ENCODE measurements at places on chromosomes 3 and 15. TPM values are rescaled to one million over a fixed set of nuclear protein-coding genes. Genes with fewer than 3 reads are reported as not detected.

GRM2 gene
- 0.47 TPM for total RNA-seq

MORC1 gene
- 0.11 TPM for total RNA-seq

TRPM1 gene
- total RNA-seq, result not detected

APPL1 gene
- total RNA-seq, result 69.6 TPM

NLGN1 gene
- total RNA-seq, result 4.6 TPM

DNA sequence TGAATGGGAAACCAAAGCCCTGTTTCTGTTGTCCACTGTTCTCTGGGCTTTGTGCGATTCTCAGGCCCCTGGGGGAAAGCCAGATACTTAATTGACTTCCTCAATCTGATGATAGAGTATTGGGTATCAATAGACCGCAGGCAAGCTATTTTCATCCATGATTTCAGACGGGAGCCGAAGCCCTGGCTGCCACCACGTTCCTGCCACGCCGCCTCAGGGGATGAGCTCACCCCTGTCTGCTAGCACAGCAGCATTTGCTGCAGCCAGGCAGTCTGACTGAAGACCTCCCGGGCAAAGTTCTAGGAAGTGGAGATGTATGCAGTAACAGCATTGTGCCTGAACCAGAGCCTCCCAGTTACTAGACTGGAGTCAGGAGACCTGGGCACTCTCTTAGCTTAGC is 69.8 kb downstream of the ISG20 start:
- H3K27ac ChIP-seq, result no peak overlapping the region
- no peaks in the 10 kb centered on the region for H3K4me1 ChIP-seq
- H3K27me3 ChIP-seq, result no peaks in the 10 kb centered on the region
- H3K4me3 ChIP-seq, result no peak overlapping the region

GRCh38 chr3:170267793-170268192 is 45.6 kb downstream of the PRKCI start:
- H3K4me1 ChIP-seq, result no peaks in the 10 kb centered on the region
- H3K4me3 ChIP-seq, result no peak overlapping the region
- no peaks in the 10 kb centered on the region for H3K36me3 ChIP-seq
- H3K27me3 ChIP-seq, result no peaks in the 10 kb centered on the region

- DNase-seq, result no peak
- H3K27me3 ChIP-seq, result no peaks in the 10 kb centered on the region
- H3K4me3 ChIP-seq, result no peak overlapping the region
- H3K27ac ChIP-seq, result no peak overlapping the region
Measured at GRCh38 chr3:189146848-189147247, 24.9 kb upstream of the TPRG1 start.

- DNase-seq, result no peak
- H3K36me3 ChIP-seq, result no peaks in the 10 kb centered on the region
- H3K4me1 ChIP-seq, result no peaks in the 10 kb centered on the region
- no peak overlapping the region for H3K4me3 ChIP-seq
- H3K27me3 ChIP-seq, result no peaks in the 10 kb centered on the region
- H3K27ac ChIP-seq, result no peak overlapping the region
Measured at GRCh38 chr15:39275066-39275465, 305.8 kb upstream of the THBS1 start.

DNA sequence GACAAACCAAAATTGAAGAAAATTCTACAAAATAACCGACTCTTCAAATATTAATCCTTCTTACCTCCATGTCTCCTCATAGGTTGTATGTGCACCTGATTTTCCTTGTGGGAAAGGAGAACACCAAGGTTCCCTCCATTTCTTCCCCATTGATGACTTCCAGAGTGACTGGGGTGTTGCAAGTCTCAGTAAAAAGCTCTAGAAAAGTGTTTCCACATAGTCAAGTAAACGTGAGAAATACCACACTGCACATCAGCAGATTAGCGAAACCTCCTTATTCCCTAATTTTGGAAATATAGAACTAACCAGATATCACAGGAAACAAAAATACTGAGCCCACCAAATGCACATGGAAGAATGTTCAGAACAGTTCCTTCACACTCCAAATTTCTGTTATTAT is 4.9 kb upstream of the RPN1 start:
- H3K4me3 ChIP-seq, result no peak overlapping the region
- DNase-seq, result no peak
- H3K4me1 ChIP-seq, result no peaks in the 10 kb centered on the region
- no peaks in the 10 kb centered on the region for H3K27me3 ChIP-seq
- no peak overlapping the region for H3K27ac ChIP-seq
- no peaks in the 10 kb centered on the region for H3K36me3 ChIP-seq

DNA sequence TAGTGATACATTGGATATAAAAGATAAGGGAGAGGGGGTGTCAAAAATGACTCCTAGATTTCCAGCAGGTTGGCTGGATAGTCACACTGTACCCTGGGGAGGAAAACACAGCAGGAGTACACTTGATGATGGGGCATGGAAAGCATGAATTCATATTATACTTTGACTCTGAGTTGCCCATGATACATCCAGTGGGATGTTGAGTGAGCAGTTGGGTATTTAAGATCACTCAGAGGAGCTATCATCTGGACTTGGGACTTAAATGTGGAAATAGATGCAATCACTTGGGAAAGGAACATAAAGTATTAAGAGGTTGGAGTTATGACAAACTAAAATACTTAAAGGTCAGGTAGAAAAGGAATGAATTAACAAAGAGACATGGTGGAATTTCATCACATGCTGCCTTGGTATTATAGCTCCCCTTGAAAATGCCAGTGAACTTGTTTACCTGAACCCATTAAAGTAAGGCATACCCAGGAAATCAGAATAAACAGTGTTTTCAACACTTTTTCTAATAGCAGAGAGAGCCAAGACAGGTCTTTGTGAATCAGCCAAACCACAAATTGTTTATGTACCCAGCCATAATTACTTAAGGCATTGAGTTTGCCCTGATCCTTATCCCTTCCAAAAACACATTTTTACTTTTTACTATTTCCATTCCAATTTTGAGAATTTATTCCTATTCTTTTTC is 49.9 kb upstream of the ABI3BP start:
- H3K4me1 ChIP-seq, result no peaks in the 10 kb centered on the region
- no peak overlapping the region for H3K4me3 ChIP-seq
- H3K36me3 ChIP-seq, result no peaks in the 10 kb centered on the region

DNA sequence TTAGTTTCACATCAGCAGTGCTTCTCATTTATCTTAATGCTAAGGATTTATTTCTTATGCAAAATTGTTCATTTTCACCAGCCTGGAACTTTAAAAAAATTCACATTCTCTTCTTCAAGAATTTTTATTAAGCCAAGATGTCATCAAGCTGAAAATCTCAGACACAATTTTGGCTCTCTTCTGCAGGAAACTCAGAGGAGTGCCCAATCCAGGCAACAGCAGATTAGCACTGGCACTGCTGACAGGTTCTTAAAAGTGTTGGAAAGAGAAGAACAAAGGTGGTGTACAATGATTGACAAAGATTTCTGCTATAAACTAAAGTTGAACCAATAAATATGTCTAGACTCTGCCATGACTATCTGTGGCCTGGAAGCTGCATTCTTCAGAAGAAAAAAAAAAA is 479.5 kb downstream of the FHIT start:
- no peaks in the 10 kb centered on the region for H3K4me1 ChIP-seq
- no peak overlapping the region for H3K27ac ChIP-seq
- no peak overlapping the region for H3K4me3 ChIP-seq

GRCh38 chr15:89654301-89654761 is 936 bp downstream of the KIF7 start:
- DNase-seq, result peak; percentile 21
- H3K4me3 ChIP-seq, result peak overlapping the region; percentile 51
- H3K36me3 ChIP-seq, result no peaks in the 10 kb centered on the region
- peak overlapping the region; percentile 55 for H3K27ac ChIP-seq
- peaks cover 4% of the 10 kb centered on the region for H3K4me1 ChIP-seq

- no peaks in the 10 kb centered on the region for H3K36me3 ChIP-seq
- no peaks in the 10 kb centered on the region for H3K4me1 ChIP-seq
- no peaks in the 10 kb centered on the region for H3K27me3 ChIP-seq
- no peak overlapping the region for H3K4me3 ChIP-seq
Measured at GRCh38 chr3:9347887-9348286, 15.0 kb upstream of the THUMPD3 start.

DNA sequence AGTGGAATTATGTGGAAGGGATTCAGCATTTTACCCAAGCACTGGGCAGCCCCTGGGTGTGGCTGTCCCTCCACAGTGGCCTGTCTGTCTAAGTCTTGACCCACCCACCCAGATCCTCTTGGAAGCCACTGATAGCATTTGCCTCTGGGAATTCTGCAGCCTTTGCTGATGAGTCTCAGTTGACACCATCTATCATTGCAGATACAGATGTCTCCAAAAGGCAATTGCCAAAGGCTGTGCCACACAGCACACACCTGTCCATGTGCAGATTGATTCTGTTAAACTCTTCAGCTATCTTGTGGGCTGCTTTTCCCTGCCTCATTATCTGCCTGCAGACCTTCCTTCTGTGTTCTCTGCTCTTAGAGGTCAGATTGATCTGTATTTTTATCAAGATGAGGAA is 18.1 kb downstream of the CX3CR1 start:
- no peaks in the 10 kb centered on the region for H3K4me1 ChIP-seq
- no peaks in the 10 kb centered on the region for H3K36me3 ChIP-seq
- H3K4me3 ChIP-seq, result no peak overlapping the region
- no peak overlapping the region for H3K27ac ChIP-seq
- H3K27me3 ChIP-seq, result no peaks in the 10 kb centered on the region

DNA sequence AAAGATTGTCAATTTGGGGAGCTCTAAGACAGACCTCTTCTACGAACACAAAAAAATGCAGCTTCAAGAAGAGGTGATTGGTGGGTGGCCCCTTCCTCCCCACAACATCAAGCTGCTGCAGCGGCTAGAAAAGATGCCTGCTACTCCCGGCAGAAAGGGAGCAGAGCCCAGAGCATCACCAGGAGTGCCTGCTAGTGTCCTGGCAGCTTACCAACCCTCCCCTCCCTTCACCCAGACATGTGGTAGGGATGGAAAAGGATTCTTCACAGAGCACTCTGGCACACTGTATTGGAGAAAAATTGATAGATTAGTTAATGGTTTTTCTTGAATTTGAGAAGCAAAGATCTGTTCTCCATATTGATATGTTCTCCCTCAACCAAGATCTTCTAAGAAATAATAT is 10.8 kb downstream of the IP6K1 start:
- peak; percentile 16 for DNase-seq
- no peak overlapping the region for H3K4me3 ChIP-seq
- no peaks in the 10 kb centered on the region for H3K36me3 ChIP-seq
- H3K27me3 ChIP-seq, result no peaks in the 10 kb centered on the region
- H3K4me1 ChIP-seq, result peaks cover 7% of the 10 kb centered on the region
- no peak overlapping the region for H3K27ac ChIP-seq

DNA sequence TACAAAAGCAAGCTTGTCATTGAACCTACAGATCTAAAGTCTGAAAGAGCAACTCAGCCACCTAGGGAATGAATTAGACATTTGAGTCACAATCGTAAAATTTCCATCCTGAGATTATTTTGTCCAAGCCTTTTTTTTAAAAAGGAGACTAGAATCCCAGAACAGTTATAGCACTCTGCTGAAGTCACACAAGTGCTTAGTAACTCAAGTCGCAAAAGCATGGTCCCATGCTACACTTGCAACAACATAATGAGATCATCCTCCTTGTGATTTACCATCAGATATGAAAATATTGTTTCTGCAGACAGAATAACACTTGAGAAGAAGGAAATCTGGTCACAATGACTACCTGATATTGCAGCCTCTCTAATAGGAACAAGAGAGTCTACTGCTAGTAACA is 106.7 kb downstream of the ZIC4 start:
- no peaks in the 10 kb centered on the region for H3K27me3 ChIP-seq
- H3K36me3 ChIP-seq, result no peaks in the 10 kb centered on the region
- H3K27ac ChIP-seq, result no peak overlapping the region
- H3K4me3 ChIP-seq, result no peak overlapping the region

DNA sequence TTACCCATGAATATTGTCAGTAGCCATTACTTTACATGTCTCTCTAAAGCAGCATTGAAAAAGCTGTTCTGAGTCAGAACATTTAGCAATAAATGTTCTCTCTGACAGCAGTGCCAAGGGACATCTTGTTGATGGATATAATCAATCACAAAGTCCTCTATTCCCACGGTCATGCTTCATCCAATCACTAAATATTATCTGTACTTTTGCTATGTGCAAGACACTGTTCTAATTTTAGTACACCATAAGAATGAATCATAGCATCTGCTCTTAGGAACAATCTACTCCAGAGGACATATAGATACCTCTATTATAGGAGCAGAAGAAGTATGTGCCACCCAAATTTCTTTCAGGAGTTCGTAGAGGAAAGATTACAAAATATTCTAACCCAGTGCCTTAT is 142.5 kb upstream of the MBNL1 start:
- H3K27ac ChIP-seq, result no peak overlapping the region
- H3K27me3 ChIP-seq, result no peaks in the 10 kb centered on the region
- DNase-seq, result no peak
- no peaks in the 10 kb centered on the region for H3K4me1 ChIP-seq

- H3K36me3 ChIP-seq, result no peaks in the 10 kb centered on the region
- DNase-seq, result no peak
- H3K27ac ChIP-seq, result peak overlapping the region; percentile 100
- peaks cover 3% of the 10 kb centered on the region for H3K4me1 ChIP-seq
Measured at GRCh38 chr3:56681984-56682461, 1.0 kb downstream of the TASOR start.

- no peak overlapping the region for H3K4me3 ChIP-seq
- no peak overlapping the region for H3K27ac ChIP-seq
- DNase-seq, result no peak
- H3K27me3 ChIP-seq, result no peaks in the 10 kb centered on the region
- H3K36me3 ChIP-seq, result no peaks in the 10 kb centered on the region
Measured at GRCh38 chr3:27878014-27878383, 155.9 kb upstream of the EOMES start.

DNA sequence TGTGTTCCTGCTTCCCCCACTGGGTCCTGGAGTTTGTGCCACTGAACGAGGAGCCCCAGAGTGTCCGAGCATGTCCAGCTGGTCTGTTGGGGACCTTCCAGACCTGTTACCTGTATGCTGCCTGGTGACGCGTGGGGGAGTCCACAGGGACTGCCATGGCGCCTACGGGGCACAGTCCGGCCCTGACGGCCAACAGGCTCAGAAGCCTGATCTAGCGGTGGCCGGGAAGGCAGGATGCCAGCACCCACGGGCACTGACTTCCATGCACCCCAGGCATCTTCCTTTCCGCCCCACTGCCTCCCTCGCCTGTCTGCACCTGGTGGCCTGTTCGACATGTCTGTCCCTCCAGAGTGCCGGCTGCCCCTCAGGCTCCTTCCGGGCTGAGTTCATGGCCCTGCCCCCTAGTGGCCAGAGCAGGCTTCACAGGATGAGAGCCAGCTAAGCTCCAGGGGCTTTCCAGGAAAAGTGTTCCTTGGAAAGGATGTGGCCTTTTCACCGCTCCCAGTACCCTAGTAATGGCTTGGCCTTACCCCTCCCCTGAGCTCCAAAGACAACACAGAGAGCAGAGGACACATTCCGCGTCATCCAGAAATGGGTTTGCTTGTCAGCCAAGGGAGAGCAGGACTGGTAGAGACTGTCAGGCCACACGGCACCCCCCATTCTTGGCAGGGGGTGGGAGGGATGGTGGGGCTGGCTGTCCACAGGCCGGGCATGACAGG is 35.7 kb downstream of the NGRN start:
- peak; percentile 54 for DNase-seq
- no peaks in the 10 kb centered on the region for H3K4me1 ChIP-seq
- H3K4me3 ChIP-seq, result no peak overlapping the region
- H3K36me3 ChIP-seq, result no peaks in the 10 kb centered on the region
- H3K27me3 ChIP-seq, result no peaks in the 10 kb centered on the region

Data from ovary (tissue), 10 donors.